ENCODE measurements at places on chromosomes 7 and 10.

DNA sequence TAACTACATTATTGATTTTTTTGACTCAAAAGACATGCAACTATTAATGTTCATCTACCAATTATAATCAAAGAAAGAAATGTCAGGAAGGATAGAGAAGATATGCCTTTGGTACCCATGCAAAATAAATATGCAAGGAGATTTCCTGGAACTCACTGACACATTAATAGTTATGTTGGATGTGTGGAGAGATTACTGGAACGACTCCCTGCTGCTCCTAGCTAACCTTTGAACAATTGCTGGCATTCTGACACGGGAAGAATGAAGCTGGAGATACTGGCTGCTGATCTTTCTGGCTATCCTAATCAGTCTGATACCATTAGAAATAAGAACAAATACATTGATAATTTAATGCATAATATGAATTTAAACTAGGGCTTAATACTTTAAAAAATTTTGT, 507.9 kb upstream of the NRG3 start:
- no peak for DNase-seq

- DNase-seq, result no peak
These were observed 444.2 kb upstream of the C7orf33 start for GRCh38 chr7:148146346-148146745.

DNA sequence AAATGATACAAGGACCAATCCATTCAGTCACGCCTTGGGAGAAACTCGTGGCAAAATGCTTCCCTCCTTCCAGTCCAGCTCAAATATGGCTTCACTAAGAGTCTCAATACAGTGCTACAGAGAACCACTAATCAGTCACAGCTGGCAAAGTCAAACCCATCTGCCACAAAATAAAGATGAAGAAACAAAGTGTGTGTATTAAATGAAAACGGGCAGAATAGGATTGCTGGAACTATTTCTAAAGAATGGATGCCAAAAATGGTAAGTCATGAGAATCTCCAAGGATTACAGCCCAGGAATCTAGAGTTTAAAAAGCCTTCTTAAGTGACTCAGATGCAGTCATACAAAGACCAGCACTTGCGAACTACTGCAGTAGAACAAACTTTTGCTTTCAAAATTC, 61.9 kb downstream of the CACUL1 start:
- DNase-seq, result no peak

- DNase-seq, result no peak
These were observed 302.6 kb upstream of the SEMA3D start for GRCh38 chr7:85489498-85489897.

DNA sequence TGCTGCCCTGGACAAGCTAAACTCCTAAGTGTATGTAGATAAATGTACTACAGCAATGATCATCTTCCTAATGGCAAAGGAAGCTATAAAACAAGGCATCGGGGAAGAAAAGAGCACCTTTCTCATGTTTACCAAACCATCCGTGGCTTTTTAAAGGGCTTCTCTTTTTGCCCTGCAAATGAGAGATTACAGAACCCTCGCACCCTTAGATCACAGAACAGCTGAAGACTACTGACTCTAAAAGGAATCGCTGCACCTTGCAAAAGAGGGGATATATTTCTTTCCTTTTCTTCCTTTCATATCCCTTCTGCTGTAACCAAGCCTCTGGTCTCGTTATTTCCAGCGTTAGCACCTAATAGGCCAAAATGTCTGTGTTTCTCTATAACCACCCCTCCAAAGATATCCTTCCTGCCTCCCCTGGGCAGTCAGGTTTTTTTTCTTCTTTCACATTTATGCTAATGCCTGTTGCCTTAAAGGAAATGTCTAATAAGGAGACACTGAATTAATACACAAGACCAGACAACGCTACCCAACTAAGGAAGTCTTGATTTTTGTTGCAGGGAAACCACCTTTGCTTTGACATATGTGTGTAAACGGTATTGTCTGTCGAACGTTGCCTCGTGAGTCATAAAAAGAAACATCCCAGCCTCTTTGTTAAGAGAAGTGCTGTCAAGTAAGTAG, 10.5 kb downstream of the ST8SIA6 start:
- no peak for DNase-seq

DNA sequence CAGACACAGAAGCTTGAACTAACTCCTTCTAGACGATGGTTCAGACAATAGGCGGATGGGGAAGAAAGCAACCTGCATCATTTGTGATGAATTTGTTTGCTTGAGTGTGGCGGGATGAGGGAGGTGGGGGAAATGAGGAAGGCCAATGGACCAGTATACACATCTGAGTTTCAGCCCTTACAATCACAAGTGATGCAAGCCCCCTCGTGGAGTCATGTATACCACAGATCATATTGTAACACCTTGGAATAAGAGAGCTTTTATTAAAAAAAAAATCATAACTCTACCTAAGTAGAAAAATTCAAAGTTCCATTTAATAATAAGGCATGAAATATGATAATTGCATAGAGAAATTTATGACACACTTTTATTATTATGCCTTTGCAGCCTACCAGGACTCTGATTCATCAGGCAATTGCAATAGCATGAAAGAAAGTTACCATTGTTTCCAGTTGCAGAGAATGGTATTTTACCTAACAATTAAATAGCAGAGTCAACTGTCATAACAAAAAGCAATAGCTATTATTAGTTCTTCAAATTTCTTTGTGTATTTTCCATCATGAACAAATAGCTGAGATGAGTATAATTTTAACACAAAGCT, 230.2 kb upstream of the AKR1E2 start:
- no peak for DNase-seq

GRCh38 chr10:32376771-32377170, 29.8 kb upstream of the EPC1 start:
- no peak for DNase-seq

GRCh38 chr10:86082556-86082955, 284.0 kb downstream of the GRID1 start:
- no peak for DNase-seq

DNA sequence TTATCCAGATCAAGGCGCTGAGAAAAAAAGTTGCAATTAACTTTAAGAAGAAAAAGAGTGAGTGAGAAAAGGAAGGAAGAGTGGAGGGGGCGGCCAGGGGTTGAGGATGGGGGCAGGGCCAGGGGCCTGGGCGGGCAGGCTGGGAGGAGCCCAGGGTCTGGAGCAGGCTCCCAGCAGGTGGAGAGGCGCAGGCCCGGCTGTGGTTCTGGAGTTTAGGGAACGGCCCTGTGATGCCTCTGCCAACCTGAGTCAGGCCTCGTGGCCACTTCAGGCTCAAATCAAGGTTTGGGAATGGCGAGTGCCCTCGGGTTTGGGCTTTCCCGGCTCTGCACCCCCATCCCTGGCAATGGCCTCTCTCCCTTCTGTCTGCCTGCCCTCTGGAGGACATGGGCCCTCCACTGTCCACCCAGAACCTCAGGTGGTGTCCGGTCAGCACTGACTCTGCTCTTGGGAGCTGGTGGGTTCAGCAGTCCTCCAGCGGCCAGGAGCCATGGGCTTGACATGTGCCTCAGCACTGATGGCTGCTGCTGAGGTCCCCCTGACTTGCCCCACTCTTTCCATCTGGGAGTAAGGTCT, 41.0 kb upstream of the EMX2 start:
- DNase-seq, result no peak

DNA sequence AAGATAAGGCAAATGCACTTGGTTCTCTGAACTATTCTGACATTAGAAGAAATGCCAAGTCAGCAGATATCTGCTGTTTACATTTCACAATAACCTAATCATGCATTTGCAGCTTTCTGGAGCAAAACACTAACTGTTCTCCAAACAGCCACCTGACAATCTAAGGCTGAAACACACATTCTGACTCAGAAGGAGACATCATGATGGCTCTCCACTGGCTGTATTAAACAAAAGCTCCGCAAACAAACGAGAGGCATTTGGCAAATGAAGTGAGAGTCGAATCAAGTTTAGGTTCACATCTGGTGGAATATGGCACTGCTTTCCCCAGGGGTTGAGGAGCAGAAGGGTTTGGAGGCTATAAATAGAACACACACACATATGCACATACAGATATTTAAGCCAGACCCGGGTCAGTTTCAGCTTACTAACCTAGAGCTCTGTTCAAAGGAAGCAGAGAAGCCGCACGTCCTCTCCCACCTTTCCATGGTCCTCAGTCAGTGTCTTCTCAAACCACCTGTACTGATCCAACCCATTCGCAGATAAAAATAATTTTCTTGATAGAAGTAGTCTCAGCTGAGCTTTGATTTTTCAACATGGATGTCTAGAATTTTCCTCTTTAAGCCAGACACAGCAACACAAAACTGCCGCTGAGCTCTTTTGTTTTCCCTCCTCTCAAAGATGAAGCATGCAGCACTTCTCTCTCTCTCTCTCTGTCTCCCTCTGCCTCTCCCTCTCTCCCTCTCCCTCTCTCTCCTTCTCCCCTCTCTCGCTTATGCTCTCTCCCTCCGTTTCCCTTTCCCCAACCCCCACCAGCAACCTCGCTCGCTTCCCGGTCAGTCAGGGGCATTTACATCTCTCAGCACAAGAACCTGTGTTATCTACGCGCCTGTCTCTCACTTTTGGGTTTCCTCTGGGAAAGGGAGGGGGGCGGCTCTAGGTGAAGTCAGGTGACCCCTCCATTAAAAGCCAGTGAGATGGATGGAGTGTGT, 682.8 kb downstream of the MAGI2 start:
- no peak for DNase-seq

- DNase-seq, result no peak
These were observed 479.6 kb downstream of the IPMK start for GRCh38 chr10:57788117-57788516.

DNA sequence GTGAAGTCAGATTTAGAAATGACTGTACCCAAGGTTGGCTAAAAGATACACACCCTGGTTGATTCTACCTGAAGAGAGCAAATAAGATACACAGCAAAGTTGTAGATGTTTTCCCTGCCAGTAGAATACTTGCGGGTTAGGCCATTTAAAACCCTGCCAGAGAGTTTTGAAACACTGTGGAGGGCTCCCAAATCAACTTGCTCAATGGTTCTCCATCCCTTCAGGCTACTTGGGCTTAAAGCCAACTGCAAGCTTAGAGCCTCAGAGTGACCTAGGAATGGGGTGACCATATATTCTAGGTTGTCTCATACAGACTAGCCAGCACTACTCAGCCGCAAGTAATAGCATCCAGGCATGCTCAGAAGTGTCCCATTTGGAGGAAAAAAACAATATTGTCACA, 10.0 kb downstream of the CAV1 start:
- no peak for DNase-seq

Data from esophagus squamous epithelium (tissue), 5 donors.